ENCODE measurements at places on chromosomes 2 and 18. TPM values are rescaled to one million over a fixed set of nuclear protein-coding genes. Genes with fewer than 3 reads are reported as not detected.

The KCNIP3 gene
- 20.8 TPM for total RNA-seq

The GAREM2 gene
- 11.0 TPM for total RNA-seq

The RTP5 gene
- total RNA-seq = 1.3 TPM

The TLX2 gene
- not detected for total RNA-seq

The XIRP2 gene
- 0.45 TPM for total RNA-seq

The GPR35 gene
- 2.4 TPM for total RNA-seq

The AP1S3 gene
- 26.6 TPM for total RNA-seq

The LINC00305 gene
- not detected for total RNA-seq

The RND3 gene
- total RNA-seq = 101 TPM

The NEU2 gene
- total RNA-seq = not detected

The COL3A1 gene
- total RNA-seq = 303 TPM

The NGEF gene
- total RNA-seq = 12.2 TPM

The LRRC30 gene
- total RNA-seq = not detected

The XDH gene
- total RNA-seq = 0.54 TPM

The UGT1A4 gene
- total RNA-seq = not detected

The GREB1L gene
- total RNA-seq = 66.2 TPM

The IL36A gene
- total RNA-seq = not detected

The ACADL gene
- 4.7 TPM for total RNA-seq

The PPP1R1C gene
- 3.1 TPM for total RNA-seq

The SERPINB4 gene
- total RNA-seq = not detected

The OTOS gene
- 1.4 TPM for total RNA-seq

The SLC4A5 gene
- total RNA-seq = 5.9 TPM

The SIX3 gene
- total RNA-seq = not detected

The CABLES1 gene
- total RNA-seq = 7.0 TPM

The FOXD4L1 gene
- total RNA-seq = 0.27 TPM

The NT5DC4 gene
- not detected for total RNA-seq

The LIMS3 gene
- total RNA-seq = 3.0 TPM

The TSPYL6 gene
- 0.18 TPM for total RNA-seq

The DES gene
- total RNA-seq = 2.0 TPM

The ARHGEF33 gene
- 26.1 TPM for total RNA-seq

The GTF3C2 gene
- total RNA-seq = 40.9 TPM

The EDAR gene
- not detected for total RNA-seq

The GTF2A1L gene
- 2.8 TPM for total RNA-seq

The C1QL2 gene
- 0.27 TPM for total RNA-seq

The KHK gene
- total RNA-seq = 3.6 TPM

The ALK gene
- total RNA-seq = 6.4 TPM

The SLC5A7 gene
- 3.1 TPM for total RNA-seq

The SOX11 gene
- 146 TPM for total RNA-seq

The C2orf80 gene
- 12.2 TPM for total RNA-seq

The FAM237A gene
- not detected for total RNA-seq

The ANKRD30BL gene
- 33.8 TPM for total RNA-seq

The OR6B2 gene
- total RNA-seq = not detected

The MAL gene
- not detected for total RNA-seq

The COL6A3 gene
- 59.6 TPM for total RNA-seq

The ZNF804A gene
- total RNA-seq = 14.8 TPM

The SRSF7 gene
- 109 TPM for total RNA-seq

The BCL11A gene
- 128 TPM for total RNA-seq
